ENCODE measurements at places on chromosomes 1 and 21.

DNA sequence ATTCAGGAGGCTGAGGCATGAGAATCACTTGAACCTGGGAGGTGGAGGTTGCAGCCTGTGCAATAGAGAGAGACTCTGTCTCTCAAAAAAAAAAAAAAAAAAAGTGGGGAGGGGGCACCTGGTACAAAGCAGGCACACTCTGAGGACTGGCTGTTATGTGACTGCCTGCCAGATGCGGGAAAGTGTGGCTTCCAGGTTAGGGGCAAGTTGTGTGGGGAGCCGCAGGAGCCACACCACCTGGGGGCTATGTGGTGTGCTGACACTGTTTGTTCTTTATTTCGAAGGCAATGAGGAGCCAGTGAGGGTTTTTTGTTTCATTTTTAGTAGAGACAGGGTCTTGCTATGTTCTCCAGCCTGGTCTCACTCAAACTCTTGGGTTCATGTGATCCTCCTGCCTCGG lies 5.7 kb downstream of the THEMIS2 start:
- no peak for DNase-seq

DNA sequence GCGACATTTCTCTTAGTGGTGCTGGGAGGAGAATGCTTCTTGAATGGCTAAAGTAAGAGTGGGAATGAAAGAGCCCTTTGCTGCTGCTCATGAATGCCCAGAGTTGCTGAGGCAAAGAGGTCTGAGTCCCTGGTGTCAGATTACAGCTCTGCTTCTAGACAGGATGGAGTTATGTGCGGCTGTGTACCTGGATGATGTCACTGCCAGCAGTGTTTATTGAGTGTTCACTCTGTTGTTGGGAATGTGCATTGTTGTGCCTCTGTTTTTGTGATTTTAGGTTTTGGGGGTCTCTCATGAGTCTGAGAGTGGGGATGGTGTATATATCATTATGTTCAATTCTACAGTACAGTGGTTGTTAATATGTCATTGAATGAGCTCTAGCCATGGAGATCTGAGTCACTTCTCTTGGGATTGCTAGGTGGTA lies 2.7 kb downstream of the CDC14A start:
- DNase-seq, result peak; percentile 46

GRCh38 chr1:231546693-231547092 lies 18.2 kb downstream of the TSNAX start:
- DNase-seq, result no peak

GRCh38 chr1:225670806-225671733 lies 18.1 kb upstream of the ENAH start:
- DNase-seq, result no peak

DNA sequence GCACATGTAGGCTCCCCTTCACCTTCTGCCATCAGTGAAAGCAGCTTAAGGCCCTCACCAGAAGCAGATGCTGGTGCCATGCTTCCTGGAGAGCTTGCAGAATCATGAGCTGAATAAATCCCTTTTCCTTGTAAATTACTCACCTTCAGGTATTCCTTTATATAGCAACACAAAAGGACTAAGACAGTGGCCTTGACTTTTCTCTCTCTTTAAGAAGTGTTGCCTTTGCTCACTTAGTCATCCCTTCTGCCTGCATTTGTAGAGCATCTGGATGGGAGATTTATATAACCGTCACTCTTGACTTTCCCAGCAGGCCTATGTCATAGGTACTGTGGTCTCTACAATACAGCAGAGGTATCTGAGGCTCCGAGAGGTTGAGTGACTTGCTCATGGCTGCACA lies 3.7 kb downstream of the PCSK9 start:
- DNase-seq, result no peak

DNA sequence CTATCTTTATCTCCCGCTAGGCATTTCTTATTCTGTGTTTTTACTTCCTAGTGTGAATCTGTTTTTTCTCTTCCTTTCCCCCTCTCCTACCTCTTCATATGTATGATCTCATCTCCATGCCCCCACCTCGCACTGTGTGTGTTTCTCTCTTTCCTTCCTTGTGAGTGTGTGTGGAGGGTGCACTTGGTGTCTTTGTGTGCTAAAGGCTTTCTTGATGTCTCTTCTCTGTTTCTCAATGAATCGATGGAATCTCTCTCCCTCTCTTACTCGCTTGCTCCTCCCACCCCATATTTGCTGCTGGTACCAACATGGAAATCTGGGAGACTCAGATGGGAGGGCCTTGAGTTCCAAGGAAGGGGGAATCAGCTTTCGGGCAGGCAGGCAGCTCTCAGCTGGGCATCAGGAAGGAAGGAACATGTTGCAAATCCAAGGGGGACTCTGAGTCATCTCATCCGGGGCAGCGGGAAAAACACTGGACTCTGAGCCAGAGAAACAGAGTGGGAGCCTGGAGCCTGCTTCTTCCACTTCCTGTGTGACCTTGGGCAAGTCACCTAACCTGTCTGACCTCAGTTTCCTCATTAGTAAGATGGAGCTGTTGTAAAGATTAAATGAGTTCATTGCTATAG lies 147.5 kb downstream of the PTPRU start:
- DNase-seq, result no peak

- no peak for DNase-seq
These were observed 29.6 kb downstream of the VANGL2 start for GRCh38 chr1:160429702-160430535.

DNA sequence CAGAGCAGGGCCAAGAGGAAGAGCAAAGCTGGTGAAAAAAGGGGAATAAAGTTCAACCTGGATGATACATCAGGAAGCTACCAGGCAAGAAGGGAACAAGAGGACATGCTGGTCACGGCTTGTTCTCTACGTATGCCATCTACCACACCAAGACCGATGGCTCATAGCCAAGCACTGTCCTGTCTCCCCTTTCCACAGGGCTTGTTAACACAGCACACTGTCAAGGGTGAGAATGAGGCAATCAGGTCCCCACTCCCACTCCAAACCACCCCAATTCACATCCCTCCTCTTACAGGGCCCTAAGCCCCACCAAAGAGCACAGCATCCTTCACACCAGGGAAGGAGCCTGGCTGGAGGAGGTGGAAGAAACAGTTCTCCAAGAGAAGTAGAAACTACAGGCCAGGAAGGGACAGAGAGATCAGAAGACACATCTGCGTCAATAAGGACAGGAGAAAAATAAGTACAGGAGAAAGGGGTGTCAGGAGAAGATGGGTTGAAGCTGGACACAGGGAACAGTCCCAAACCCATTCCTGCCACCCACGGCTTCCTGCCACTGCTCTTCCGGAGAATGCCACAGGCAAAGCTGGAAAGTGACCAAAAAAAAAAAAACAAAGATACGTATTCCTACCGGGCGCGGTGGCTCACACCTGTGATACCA lies 923 bp upstream of the SHC1 start:
- no peak for DNase-seq

GRCh38 chr1:200629876-200630514 lies 9.4 kb upstream of the KIF14 start:
- DNase-seq, result no peak

DNA sequence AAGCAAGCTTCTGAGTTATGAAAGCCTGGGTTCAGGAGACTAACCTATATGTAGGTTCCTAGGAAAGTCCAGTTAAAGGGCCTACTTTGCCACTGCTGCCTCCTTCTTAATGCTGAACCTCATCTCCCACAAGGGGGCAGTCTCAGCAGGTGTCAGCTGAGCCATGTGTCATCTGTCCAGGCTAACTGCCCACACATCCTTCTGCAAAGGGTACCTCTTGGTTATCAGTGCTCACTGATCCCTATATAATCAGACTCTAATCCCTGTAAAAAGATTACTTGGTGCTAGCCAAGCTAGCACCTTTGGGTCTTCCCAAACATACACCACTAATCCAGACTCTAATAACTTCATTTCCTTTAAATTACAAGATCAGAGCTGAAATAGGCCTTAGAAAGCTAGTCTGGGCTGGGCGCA lies 9.0 kb downstream of the PRDX1 start:
- peak; percentile 69 for DNase-seq

DNA sequence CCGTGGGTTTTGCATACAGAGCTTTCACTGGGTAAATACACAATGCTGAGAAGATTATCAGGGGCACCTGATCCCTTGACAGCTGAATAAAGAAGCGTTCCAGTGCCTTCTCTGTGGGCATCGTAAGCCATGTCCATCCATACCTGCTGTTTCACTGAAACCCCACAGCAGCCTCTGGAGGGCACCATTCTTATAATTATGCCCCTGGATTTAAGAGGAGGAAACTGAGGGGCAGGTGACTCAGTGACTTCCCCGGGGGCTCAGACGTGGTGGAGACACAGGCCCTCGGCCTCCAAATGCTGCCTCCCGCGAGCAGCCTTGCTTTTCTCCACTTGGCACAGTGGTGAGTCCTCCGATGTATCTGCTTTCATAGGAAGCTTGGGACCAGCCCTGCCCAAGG lies 56.7 kb downstream of the B3GALT5 start:
- DNase-seq, result peak; percentile 6

DNA sequence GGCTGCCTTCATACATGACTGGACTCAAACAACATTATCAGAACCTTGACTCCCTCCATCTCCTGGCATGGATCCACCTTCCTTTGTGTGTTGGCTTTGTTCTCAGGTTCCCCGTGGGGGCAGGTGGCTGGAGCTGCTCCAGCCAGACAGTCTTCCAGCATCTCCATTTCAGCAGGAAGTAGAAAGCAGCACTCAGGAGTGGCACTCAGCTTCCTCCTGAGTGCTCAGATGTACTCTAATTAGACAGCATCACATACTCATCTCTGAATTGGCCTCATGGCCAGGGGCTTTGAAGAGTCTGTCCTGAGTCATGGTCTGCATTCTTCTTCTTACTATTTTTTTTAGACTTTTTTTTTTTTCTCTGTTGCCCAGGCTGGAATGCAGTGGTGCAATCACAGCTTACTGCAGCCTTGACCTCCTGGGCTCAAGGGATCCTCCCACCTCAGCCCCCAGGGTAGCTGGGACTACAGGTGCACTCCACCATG lies 27.9 kb downstream of the OVAAL start:
- peak; percentile 92 for DNase-seq

DNA sequence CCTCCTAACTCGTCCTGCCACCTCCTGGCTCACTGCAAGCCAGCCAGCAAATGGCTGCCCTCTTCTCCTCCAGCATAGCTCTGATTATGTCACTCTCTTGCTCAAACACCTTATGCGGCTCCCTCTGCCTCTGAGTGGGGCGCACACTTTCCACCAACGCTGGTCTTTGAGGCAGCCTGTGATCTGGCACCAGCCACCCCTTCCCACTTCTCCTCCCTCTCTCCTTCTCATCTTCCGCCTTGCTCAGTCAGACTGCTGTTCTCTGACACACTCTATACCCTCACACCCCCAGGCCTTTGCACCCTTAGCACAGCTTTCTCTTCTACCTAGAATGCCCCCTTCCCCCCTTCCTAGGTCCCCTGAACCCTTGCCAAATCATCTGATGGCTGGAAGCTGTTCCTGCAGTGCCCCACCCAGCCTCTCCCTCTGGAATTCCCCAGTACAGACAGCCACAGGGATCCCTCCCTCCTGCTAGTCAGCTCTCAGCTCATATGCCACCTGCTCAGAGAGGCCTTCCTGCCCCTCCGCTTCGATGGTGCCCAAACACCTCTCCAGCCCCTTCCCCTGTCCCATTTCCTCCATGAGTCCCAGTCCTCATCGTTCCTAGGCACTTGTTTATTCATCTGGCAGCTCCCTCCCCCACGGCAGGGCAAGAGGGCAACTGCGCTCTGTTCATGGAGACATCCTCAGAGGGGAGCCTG lies 21.7 kb upstream of the PEF1 start:
- DNase-seq, result peak; percentile 20

- DNase-seq, result no peak
These were observed 6.7 kb downstream of the LDLRAP1 start for GRCh38 chr1:25550155-25550506.

DNA sequence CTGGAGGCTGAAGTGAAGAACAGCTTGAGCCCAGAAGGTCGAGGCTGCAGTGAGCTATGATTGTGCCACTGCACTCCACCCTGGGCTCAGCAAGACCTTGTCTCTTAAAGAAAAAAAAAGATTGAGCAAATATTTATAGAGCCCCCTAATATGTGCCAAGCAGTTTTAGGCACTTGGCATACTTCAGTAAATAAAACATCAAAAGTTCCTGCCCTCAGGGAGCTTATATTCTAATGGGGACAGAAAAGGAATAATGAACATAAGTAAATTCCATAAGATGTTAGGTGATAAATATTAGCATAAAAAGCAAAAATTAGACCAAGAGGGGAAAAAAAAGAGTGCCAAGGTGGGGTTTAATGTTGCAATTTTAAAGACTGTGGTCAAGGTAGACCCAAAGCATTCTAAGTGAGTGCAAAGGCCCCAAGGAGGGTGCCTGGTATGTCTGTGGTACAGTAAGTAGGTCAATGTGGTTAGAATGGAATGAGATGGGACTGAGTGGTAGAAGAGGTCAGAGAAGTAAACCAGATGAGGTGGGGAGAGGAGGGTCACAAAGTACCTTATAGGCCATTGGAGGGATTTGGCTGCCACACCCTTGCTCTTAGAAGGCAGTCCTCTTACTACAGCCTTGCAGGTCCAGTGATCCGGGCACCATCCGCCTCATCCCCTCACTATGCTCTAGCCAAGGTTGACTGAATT lies 2.2 kb upstream of the TOE1 start:
- DNase-seq, result no peak

- no peak for DNase-seq
These were observed 3.4 kb upstream of the PEX10 start for GRCh38 chr1:2415801-2416208.

DNA sequence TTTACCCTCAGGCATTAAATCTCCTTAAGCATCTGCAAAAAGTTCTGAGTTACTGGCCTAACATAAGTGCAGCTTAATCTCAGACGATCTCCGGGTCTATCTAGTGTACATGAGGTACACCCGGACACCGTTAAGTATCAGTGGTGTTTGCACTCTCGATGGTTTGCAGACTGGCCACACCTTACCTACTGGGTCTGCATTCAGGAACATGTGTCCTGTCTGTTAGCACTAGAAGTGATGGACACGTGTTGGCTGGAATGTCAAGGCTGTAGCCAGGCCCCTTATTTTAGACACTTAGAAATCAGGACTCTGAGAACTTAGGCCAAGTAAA lies 783 bp upstream of the AGL start:
- peak; percentile 15 for DNase-seq

GRCh38 chr1:183228347-183229220 lies 42.5 kb downstream of the LAMC2 start:
- no peak for DNase-seq

DNA sequence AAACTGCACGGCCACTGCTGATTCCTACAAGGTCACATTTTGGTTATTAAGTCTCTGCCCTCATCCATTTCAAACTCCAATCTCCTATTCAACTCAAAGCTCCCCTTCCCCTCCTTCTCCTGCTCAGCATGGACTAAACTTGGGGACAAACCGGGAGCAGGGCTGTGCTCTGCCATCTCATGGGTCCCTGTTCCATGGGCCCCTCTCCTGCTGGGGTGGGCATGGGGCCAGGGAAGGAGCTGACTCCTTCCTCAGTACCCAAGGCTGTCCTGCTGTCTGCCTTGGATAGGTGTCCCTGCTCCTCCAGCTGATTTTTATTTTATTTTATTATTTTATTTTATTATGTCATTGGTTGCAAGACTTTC lies 27.1 kb downstream of the TNNT2 start:
- no peak for DNase-seq

Measured in NCI-H2081 (cell line).